ENCODE measurements at places on chromosomes 5 and 9. TPM values are rescaled to one million over a fixed set of nuclear protein-coding genes. Genes with fewer than 3 reads are reported as not detected.
A peak's percentile ranks its signal among the peaks of the same experiment; 100 is the strongest.

Gene GMCL2
- not detected for total RNA-seq

DNA sequence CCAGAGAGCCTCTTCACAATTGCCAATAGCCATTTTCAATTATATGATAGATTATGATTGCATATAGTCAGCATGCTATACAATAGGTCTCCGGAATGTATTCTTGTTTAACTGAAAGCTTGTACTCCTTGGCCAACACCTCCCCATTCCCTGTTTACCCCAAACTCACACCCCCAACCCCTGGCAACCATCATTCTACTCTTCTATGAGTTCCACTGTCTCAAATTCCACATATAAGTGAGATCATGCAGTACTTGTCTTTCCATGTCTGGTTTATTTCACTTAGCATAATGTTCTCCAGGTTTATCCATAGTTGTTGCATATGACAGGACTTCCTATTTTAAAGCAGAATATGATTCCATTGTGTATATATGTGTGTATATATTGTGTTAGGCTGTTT lies 110.7 kb upstream of the STC2 start:
- no peak for DNase-seq

GRCh38 chr9:34451135-34451534 lies 7.2 kb downstream of the FAM219A start:
- no peak for DNase-seq

DNA sequence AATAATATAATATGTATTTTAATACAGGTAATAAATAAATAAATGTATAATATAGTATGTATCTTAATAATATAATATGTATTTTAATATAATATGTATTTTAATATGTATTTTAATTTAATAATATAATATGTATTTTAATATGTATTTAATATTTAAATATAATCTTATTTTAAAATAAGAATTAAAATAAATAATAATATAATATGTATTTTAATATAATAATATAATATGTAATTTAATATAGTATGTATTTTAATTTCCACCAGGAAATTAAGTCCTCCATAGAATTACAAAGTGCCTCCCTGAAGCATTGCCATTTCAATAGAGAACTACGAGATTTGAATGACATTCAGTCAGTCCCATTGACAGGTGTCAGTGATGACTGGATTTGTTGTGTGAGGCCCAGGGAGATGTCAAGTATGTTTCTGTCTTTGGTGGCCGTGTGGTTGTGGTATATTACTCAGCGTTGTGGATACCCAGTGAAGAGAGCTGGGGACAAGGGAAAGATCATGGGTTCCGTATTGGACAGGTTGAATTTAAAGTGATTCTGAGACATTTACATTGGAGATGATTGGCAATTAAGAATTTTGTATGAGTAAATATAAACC lies 14.2 kb upstream of the C5orf46 start:
- DNase-seq, result no peak

Gene BSPRY
- total RNA-seq, result not detected

Gene INSL6
- not detected for total RNA-seq

DNA sequence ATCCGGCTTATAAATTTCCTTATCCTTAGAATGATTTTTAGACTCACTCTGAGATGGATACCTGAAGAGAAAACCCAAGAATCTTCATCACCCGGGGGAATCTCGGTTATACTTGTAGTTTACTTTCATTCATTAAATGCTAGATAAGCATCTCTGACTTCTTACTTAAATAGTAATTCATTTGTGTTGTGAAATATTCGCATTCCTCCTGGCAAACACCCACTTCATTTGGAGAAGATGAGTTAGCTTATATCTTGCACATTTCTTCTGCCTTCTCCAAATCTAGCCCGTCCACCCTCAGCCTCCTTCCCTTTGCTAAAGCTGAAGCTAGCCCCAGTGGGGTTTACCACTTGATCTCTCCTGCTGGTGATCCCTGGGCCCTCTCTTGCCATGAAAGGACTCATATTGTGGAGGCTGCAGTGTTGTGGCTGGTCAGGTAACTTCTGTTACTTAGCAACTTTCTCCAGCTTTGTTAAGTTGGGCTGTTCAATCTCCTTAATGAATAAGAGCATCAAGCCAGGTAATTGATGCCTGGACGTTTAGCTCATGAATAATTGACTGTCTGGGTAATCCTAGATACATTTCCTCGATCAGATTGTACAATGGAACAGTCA lies 11.3 kb upstream of the POU4F3 start:
- no peak for DNase-seq

- DNase-seq, result no peak
Measured at GRCh38 chr5:157670662-157671591, at the start of gene C5orf52. TSS of gene C5orf52 (plus strand) at chr5:157671533. CDS start at chr5:157671615, 82 bp downstream.

- no peak for DNase-seq
Measured at GRCh38 chr5:68428231-68428811, 212.8 kb downstream of the PIK3R1 start.

Gene CRB2
- not detected for total RNA-seq

GRCh38 chr5:52928689-52929088 lies 60.5 kb upstream of the ITGA2 start:
- DNase-seq, result no peak

DNA sequence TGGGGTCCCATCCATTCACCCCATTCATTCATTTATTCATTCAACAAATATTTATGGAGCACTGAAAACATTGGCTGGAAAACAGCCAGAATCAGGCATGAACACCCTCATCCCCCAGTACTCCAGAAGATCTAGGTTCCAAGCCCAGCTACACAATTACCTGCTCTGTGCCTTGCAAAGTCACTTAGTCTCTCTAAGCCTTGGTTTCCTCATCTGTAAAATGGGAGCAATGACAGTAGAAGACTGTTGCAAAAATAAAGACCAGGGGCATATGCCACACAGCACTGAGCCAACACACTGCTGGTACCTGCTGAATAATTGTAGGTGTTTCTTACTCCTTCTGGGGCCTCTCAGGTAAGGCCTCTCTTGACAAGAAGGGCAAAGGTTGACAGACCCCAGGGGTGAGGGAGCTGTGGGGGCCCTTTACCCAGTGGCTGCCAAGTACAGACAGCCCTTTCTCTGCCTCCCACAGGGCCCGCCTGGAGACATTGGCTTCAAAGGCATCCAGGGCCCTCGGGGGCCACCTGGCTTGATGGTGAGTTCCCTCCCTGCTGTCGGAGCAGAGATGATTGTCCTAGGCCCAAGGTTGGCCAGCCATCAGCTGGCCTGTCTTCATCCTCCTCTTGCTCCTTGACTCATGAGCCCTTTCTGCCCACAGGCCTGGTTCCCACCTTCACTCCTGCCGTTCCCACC lies 22.6 kb upstream of the ORM1 start:
- no peak for DNase-seq

DNA sequence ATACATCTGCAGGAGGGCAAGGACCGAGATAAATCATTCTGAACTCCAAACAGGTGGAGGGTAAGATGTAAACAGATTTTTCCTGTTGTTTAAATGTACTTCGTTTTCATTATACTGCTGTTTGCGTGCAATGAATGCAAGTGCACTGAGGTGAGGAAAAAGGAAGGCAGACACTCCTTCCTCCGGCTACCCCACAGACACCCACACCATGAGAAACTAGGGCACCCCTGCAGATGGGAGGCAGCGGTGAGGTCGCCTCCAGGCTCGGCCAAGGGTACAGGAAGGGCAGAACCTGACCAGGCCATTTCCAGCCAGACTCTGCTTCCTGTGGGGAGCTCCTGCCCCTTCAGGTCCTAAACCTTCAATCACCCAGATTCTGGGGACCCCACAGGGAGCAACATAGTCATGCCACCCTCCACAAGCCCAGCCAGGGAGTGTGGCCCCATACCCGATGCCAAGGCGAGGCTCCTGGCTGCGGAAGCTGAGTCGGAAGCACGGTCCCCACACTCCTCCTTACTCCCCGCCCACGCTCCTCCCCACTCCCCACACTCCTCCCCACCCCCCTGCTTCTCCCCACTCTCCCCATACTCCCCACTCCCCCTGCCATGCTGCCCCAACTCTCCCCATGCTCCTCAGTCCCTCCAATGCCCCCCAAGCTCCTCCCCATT lies 37.1 kb downstream of the VAV2 start:
- peak; percentile 70 for DNase-seq

DNA sequence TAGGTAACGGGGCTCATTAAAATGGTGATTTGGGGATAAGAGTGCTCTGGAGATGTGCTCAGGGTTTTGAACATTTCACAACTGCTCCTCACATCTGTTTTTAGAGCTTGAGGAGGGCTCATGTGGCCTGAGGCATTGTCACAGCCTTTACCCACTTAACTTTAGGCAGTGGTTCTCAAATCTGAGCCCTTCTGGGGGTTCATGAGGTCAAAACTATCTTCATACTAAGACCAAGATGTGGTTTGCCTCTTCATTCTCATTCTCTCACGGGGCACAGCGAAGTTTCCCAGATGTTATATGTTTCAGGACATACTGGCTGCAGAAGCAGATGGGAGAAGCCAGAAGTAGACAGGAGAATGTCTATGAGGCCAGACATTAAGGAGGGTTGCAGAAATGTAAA lies 38.4 kb downstream of the STXBP1 start:
- no peak for DNase-seq

Gene IL5
- total RNA-seq, result not detected

DNA sequence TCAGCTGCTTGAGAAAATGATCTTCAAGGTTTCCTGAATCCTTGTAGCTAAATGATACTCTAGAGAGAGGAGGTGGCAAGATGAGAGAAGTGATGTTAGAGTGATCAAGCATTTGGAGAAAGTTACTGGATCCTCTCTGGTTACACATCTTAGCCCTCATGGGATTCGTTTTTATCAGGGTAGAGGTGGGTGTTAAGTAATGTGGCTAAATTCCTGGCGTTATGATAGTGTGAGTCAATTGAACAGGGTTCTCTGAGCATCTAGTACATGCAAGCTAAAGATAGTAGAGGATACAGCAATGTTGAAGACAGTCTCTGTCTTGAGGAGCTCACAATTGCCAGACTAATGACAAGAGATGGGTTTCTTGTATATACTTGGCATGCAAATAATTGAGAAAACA lies 123.7 kb downstream of the PSD2 start:
- no peak for DNase-seq

Gene SPARC
- total RNA-seq, result 24,474 TPM

DNA sequence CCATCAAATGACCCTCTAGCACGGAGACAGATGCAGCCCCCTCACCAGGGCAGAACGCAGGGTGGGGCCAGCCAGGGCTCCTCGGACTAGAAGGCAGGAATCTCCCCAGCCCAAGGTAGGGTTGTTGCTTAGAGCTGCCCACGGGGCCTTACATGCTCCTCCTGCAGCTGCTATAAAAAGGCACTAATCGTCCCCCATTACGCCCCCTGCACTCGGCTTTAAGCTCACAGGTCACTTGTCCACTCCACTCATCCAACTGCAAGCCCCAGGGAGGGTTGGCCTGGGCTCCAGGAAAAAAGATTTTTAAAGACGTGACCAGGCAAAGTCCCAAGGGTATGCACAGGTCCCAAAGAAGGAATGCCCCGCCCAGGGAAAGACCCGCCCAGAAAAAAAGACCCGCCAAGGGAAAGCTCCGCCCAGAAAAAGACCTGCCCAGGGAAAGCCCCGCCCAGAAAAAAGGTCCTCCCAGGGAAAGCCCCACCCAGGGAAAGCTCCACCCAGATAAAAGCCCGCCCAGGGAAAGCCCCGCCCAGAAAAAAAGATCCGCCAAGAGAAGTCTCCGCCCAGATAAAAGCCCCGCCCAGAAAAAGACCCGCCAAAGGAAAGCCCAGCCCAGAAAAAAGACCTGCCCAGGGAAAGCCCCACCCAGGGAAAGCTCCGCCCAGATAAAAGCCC lies 11.1 kb downstream of the GRIN1 start:
- DNase-seq, result no peak

Gene BTNL3
- not detected for total RNA-seq

GRCh38 chr5:62533597-62533996 lies 45.0 kb upstream of the LRRC70 start:
- DNase-seq, result no peak

- no peak for DNase-seq
Measured at GRCh38 chr9:133131506-133131905, 10.5 kb upstream of the RALGDS start.

- DNase-seq, result no peak
Measured at GRCh38 chr9:33177639-33178038, 10.5 kb upstream of the B4GALT1 start.

- DNase-seq, result no peak
Measured at GRCh38 chr5:133610489-133611356, 1.6 kb downstream of the FSTL4 start.

Gene PCDHA9
- 2.0 TPM for total RNA-seq

DNA sequence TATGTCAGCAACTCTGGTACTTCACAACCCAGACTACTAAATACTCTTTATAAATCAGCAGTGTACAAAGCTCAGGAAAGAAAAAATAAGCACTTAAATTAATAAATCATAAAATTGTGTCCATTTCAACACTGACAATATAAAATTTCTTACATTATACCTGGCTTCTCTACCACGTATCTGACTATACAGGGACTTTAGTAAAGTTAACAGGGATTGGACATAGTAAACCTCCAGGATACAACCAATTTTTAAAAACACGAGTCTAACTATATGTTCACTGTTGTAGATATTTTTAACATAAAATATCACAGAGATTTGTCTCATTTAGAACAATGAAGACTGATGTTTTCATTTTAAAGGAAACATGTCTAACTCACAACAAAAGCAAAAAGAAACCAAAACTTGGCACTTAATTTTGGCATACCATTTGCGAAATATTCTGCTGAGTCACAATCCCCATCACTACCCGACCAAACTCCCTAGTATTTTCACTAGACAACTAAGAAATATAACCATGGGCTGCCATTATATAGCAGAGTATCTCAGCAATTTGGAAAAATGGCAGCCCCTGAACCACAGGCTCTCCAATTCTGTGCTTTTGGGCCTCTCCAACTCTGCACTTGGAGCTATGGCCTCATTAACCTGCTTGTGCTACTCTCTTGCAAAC lies 14.4 kb downstream of the FAM169A start:
- DNase-seq, result no peak

GRCh38 chr5:95846554-95847260 lies 24.2 kb upstream of the GLRX start:
- no peak for DNase-seq

DNA sequence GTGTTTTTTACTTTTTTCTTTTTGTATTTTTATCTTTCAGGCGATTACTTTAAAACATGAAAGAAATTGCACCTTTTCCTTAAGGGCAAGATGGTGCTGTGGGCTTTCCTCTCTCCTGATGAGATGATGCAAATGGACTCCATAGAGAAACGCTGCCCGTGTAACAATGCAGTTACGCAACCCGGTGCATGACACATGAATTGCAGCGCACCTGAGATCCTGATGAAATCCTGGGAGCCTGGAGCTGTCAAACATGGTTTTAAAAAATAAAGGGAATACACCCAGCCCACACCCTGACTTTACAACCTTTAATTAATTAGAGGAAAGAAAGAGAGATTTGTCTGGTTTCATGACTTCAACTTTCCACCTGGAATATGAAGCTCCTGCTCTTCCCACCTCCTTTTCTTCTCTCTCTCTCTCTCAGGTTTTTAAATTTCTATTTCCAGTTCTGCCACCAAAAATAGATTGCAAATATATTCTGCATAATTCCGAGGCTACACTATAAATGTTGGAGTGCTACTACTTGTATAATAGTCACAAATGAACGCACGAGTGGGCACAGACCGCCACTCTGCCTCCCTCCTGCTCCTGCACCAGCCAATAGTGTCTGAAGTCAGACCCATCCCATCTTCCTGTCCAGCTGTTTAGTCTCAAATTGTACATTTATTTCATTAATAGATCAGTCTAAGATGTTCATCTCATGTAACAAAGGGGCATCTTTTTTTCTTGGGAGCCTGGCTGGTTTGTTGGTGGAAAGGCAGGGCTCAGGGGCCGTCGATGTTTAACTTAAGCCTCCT lies 179.1 kb downstream of the AUH start:
- no peak for DNase-seq

Gene MOB3B
- 3.7 TPM for total RNA-seq

Data from chondrocyte (in vitro differentiated cells).